Activated CD4-positive, alpha-beta T cell treated with anti-CD3 and anti-CD28 coated beads, Interleukin-2, amount 10 ng/mL, durations not matched to agents 7 days and 5 days (primary cell): ENCODE measurements at places on chromosomes 16 and 17.
A peak's percentile ranks its signal among the peaks of the same experiment; 100 is the strongest.

- DNase-seq: no peak
Observed at GRCh38 chr16:87410968-87411367, 18.8 kb downstream of the MAP1LC3B start.

DNA sequence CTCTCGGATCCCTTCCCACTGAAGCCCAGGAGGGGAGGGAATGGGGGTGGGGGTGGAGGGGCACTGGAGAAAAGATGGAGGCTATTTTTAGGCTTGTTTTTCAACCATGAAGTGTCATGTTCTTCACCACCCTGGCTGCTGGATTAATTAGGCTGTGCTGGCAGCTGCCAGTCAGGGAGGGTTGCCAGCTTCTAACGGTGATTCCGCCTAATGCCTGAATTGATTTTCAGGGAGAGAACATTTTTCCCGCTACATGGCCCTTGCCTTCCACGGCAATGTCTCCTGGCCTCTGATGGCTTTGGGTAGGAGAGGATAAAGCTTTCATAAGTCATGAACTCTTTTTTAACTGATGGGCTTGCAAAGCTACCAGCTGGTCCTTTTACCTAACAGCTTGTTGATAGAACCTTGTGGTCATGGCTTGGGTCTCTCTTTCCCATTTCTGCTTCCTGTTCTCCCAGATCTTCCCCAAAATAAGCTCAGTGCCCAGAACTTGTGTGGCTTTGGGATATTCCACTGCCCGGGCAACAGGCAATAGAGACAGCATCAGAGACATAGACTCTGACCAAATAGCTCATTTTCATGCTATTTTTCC is 167.4 kb downstream of the PITPNC1 start:
- DNase-seq: no peak

GRCh38 chr17:82297280-82297713 is 20.1 kb downstream of the CD7 start:
- DNase-seq: peak; percentile 85

- DNase-seq: no peak
Observed at GRCh38 chr17:49333804-49334203, 28.2 kb downstream of the ZNF652 start.
